Fibroblast of upper back skin (primary cell): ENCODE measurements at places on chromosomes 1 and 21.
A peak's percentile ranks its signal among the peaks of the same experiment; 100 is the strongest.

GRCh38 chr1:63012339-63012738 lies 228.4 kb downstream of the ATG4C start:
- DNase-seq: no peak

- no peak for DNase-seq
Observed at GRCh38 chr1:38125837-38126520, 79.4 kb upstream of the POU3F1 start.

- DNase-seq: no peak
Observed at GRCh38 chr1:155882235-155882634, 22.9 kb downstream of the SYT11 start.

DNA sequence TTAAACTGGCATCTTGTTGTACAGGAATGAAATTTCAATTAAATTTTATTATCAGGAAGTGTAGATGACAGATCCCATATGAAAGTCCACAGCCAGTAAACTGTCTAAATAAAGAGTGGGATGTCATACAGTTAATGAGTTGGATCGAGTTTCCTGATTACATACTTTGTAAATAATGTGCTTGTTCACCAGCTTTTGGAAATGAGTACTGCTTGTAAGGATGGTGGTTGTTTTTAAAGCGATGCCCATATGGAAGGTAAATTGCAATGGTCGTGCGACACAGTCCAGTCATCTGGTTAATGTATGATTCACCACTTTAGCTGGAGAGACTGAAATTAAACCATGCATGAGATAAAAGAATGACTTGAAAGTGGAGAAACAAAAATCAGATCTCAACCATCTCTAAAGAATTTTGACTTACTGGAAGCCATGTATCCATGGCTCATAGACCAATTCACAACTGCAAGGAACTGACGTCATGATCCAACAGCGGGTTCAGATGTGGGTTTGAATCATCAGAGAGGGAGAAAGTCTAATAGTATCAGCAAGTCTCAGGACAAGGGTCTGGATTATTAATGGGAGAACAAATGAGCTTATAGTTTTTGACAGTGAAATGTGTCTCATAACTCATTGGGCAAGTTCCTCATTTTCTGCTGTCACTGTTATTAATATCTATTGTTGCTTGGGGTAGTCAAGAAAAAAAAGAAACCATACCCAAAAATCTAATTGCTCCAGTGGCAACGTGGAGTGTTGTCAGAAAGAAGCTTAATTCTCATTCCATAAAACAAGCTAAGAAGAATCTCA lies 49.0 kb downstream of the MAP10 start:
- DNase-seq: peak; percentile 74

DNA sequence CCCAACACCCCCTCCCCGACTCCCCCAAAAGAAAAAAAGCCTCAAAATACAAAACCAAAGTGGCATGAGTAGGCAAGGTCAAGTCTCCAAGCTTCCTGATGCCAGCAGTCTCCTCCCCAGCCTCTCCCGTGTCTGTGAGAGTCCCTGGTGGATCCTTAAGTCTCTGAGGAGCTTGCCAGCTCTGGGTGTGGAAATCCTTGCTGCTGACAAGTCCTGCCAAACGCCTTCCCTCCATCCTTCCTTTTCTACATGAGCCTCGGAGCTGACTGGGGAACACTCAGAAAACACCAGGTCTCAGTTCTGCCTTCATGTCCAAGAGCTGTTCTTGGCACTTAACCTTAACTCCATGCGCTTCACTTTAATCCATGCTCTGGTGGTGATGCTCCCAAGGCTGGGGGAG lies 3.7 kb upstream of the ETV3L start:
- DNase-seq: no peak

- no peak for DNase-seq
Observed at GRCh38 chr1:30654188-30654587, 69.2 kb downstream of the MATN1 start.

DNA sequence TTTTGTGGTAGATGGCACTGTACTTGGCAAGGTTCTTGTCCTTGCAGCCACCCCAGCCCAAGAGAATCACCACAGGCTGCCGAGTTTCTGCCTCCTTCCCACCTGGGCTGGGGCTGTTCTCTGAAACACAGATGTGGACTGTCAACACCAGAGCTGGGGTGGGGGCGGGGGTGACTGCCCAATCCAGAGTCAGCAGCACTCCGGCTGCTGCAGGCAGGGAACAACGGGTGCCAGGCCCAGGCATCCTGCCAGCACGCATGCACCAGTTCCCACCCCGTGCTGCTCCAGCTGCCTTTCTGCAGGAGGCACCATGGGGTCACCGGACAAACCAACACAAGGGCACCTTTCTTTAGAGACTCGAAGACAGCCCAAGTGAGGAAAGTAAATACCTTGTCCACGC lies 14.1 kb downstream of the TMEM53 start:
- DNase-seq: no peak

DNA sequence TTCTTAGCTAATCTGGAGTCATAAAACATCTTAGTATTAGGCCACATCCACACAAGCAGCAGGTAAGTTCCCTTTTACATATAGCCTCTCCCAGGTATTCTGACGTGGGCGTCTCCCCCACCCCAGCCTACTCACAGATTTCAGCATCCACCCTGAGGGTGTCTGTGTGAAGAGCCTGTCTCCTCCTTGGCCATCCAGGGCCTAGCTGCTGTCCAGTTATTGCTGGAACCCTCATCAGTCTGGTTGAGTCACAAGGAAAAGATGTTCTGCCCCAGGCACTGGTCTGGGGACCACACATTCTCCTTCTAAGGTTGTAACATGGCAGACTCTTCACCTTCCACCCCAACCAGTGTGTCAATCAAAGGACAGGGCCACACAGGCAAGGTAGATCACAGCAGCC lies 57.6 kb downstream of the ETS2 start:
- no peak for DNase-seq

DNA sequence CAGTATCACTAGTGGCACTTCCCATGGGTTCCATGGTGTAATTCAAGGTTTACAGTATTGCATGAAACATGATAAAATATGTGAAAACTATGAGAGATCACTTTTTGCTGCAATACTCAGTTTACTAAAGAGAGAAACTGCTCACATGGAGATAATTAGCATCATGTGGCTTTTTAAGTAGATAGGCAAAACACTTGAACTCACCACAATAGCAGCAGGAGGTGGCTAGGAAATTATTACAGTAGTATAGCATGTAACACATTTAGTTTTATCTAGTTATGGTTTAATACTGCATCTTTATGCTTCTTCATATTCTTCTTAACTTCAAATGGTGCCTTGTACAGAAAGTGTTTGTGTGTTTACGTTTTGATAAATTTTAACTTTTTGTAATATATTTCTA lies 698.5 kb upstream of the BRINP3 start:
- DNase-seq: no peak

DNA sequence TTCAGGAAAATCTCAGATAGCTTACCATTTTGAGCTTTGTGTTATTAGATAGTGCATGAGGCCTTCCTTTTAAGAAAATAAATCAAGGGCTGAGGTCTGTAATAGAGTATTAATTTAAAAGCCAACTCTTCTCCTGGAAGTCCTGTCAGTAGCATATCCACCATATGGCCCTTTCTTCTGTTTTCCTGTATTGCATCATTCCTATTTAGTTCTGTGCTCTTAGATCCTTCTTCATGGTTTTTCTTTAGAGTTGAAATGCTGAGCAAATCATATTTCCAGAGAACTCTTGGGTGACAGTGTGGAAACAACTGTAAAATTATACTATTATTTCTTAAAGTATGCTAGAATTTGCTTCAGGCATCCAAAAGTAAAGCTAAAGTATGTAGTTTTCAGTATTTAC lies 91.7 kb downstream of the TTC3 start:
- DNase-seq: peak; percentile 49

DNA sequence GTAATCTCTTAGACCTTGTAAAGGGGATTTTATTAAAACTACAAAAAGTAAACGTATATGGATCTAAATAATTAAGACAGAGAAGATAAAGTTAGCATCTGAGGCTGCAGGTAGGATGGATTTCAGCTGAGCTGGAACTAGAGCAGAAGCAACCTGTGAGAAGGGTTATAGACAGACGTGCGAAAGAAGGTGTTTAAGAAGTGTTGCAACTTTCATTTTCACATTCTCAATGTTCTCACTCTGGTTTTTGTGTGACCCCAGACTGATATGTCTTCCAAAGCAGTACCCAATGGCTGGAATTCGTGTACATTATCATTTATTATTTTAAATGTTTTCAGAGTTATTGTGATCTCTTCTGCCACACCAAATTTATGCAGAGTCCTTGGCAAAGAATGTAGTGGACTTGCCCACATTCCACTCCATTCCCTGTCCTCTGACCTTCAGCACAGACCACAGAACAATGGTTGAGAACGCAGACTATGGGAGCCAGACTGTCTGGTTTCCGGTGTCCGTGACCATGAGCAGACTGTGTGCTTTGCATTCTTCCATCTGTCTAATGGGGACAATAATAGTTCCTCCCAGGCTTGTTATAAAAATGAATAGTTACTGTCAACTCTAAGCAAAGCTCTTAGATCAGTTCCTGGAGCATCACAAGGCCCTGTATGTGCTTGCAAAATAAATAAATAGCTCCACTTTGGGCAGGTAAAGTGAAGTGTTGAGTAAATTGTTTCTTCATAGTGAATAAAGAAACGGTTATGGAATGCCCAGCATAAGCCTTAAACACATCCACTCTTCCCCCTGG lies 140.6 kb upstream of the SAMSN1 start:
- no peak for DNase-seq

DNA sequence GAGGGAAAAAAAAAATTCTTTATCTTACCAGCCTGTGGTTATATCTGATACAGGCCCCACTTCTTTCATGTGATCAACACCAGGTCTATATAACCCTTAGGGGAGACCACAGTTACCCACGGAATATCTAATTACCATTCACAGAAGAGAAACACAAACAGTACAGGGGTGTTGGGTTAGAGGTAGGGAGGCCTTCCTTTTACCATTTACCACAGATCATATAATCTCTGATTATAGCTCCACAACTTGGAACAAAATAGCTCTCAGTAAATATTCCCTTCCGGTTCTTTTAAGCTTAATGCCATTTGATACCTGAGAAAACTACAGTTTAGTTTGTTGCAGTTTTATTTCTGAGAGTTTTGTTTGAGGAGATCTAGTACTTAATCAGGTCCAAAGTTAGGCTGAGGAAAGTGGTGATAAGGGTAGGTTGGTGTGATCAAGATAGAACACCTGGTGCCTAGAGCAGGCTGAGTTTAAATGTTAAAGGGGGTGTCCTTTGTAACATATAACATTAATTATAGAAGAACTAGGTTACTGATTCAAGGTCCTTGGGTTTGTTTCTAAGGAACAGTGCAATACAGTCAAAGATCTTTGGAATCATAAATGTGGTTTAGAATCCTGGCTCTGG lies 14.1 kb downstream of the EPB41 start:
- DNase-seq: no peak

- DNase-seq: peak; percentile 26
Observed at GRCh38 chr1:72439036-72439435, 156.7 kb upstream of the NEGR1 start.

DNA sequence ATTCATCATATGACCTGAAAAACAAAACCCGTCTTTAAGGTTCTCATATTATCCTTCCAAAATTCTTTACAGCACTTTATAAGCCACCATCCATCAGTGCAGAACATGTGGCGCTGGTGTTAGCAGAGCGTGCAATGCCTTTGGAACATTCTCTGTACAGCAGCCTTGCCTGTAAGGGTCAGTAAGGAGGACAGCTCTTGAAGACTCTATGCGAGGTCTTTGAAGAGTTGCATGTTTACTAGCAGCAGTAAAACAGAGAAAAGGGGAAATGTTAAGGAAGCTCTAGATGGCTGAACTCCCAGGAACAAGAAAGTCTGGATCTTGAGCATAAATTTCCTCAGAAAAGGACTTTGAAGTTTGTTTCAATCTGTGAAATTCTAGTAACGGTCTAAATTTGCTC lies 365.6 kb downstream of the DUSP10 start:
- DNase-seq: no peak

GRCh38 chr1:220271706-220272046 lies 577 bp downstream of the RAB3GAP2 start:
- DNase-seq: peak; percentile 25

DNA sequence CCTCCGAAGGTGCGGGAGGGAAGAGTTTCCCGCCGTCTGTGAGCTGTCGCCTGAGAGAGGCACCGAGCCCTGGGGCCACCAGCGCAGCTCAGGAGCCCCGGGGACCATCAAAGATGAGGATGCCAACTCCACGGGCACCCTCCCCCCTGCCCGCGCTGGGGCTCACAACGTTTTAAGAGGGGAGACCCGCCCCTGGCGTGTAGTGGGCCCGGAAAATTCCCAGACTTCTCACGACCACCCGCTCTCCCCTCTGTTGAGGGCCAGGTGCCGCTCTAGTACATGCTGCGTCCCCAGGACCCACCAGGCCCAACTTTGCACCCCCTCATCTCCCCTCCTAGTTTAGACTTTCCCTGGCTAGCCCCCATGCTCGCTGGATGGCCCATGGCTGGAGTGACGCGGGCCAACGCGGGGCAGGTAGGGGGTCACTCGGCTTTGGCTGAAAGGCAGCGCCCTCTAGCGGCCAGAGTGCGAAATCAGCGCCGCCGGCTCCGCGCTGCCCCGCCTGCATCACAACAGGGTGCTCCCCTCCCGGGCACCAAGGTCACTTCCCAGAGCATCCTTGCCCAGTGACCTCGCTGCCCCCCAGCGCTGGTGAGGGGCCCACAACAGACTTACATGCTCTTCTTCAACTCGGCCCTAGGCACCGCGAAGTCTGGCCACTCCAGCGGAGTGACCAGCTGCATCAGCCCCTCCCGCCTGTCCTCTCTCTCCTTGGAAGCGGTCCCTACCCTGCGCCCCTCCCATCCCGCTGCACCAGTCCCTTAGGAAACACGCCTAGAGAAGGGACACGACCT lies 1.8 kb downstream of the CD160 start:
- DNase-seq: peak; percentile 59

- peak; percentile 98 for DNase-seq
Observed at GRCh38 chr1:101174722-101175121, 62.1 kb upstream of the S1PR1 start.

DNA sequence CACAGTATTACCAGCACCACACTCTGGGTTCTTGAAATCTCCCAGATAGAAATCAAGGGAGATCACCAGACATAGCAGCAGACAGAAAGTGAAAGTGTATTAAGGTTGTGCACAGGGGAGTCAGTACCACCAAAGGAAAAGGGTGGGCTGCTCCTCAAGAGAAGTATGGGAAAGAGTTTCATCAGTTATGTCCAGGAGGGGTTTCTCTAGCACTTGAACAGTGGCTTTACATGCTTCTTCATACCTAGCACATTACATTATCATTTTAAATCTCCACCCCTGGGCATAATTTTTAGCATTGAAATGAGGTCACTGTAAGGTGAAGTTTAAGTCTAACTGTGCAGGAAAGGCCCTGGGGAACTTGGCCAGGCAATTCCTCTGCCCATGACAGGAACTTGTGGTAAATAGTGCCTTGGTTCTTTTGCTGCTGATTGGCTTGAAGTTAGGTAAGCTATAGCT lies 601.0 kb downstream of the NUF2 start:
- peak; percentile 16 for DNase-seq
